Natural killer cell treated with Interleukin-12 subunit alpha and Interleukin-12 subunit beta and Interleukin-15 and Interleukin-18, amount 100 ng/mL, for 72 hours (primary cell): ENCODE measurements at places on chromosomes 13 and 19.

GRCh38 chr19:37691881-37692504 is 27.6 kb downstream of the ZNF607 start:
- DNase-seq: peak; percentile 87

- DNase-seq: no peak
Measured at GRCh38 chr13:83377491-83377890, 504.8 kb downstream of the SLITRK1 start.

DNA sequence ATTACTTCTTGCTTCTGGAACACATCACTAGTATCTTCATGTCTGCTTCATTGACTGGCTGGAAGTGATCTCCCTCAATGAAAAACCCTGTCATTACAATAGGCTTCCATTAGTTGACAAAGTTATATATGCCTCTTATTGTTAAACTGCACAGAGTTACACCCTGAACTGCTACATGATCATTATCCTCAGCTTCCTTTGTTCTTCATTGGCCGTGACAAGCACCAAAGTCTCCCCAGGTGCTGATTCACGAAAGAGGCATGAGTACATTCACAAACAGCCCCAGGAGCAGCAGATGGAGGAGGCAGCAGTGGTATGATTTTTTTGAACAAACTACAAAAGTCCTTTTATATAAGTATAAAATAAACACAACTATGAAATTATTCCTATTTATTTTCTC is 51.4 kb downstream of the VWA8 start:
- DNase-seq: no peak

DNA sequence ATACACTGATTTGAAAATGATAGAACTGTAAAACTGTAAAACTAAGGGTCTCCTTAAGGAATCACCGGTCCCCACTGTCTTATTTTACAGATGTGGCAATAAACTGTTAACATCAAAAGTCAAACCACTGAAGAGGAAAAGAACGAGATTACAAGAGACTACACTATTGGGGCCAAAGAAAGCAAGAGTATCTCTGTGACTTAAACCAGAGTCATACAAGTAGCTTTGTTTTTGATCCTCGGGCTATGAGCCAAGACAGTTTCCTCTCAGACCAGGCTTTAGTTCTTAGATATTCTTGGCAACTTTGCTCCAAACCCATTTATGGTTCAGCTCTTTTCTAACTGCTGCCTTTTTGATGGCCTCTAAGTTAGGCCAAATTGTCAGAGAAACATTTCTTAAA is 113.8 kb downstream of the TBC1D4 start:
- DNase-seq: no peak

GRCh38 chr13:105918842-105919741 is 616.4 kb downstream of the EFNB2 start:
- no peak for DNase-seq

DNA sequence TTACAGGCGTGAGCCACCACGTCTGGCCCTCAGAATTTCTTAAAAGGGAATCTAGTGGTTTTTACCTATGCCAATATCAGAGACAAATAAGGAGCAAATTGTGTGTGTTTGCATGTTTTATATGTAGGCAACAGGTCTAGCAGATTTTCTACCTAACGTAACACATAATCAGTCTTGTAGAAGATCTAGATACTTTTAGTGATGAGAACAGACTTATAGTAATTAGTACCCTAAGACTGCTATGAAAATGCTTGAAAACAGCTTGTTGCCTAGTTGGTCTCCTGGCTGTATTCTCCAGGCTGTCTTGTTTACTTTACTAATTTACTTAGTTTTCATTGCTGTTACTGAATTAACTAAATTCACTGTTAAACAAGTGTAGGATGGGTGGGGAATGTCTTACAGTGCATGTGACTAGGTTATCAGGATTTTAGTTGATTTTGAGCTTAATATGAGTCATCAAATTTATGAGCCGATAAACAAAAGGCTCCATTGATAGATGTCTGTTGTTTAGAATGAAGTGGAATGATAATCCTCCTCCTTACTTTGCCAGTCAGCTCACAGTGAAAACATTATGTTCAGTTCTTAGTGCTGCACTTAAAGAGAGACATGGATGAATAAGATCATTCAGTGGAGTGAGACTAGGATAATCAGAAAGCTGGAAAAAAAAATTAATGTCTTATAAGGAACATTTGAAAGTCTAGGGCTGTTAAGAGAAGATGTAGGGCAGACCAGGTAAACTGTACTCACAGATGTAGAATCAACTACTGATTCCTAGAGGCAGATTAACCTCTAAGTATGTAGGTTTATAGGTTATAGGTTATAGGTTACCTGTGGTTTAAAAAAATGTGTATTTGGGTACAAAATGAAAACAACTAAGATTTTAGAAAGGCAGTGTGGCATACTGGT is 22.4 kb downstream of the GTF2F2 start:
- DNase-seq: no peak

DNA sequence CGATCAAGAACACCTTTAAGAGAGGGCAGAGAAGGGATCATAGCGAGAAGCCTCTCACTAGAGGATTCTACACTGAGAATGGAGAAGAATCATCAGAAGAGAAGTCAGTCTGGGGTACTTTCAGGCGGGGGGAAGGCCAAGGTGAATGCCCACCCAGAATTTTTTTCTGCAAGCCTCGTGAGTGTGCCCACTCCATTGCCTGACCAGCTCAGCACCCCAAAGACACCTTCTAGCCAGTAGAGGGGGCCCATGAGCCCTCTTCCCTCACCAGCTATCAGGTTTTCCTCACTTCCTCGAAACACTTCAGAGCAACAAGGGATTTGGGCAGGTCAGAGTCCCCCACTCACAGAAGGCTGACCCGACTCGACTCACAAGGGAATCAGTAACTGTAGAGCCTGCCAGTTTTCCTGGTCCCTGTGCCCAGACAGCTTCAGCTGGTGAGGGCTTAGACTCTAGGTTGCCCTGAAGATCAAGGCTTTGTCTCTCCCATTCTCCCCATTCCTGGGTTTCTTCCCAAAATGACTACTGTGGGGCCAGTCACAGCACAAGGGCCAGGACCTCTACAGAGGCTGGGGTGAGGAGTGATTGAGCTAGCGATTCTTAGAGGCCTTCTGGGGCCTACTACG is 18.4 kb downstream of the NLRP13 start:
- DNase-seq: no peak

GRCh38 chr13:43303033-43303729 is 279.8 kb downstream of the DNAJC15 start:
- no peak for DNase-seq

GRCh38 chr13:45623516-45624090 is 8.1 kb upstream of the ERICH6B start:
- DNase-seq: no peak

- no peak for DNase-seq
Measured at GRCh38 chr19:35519291-35519690, 5.8 kb upstream of the DMKN start.

DNA sequence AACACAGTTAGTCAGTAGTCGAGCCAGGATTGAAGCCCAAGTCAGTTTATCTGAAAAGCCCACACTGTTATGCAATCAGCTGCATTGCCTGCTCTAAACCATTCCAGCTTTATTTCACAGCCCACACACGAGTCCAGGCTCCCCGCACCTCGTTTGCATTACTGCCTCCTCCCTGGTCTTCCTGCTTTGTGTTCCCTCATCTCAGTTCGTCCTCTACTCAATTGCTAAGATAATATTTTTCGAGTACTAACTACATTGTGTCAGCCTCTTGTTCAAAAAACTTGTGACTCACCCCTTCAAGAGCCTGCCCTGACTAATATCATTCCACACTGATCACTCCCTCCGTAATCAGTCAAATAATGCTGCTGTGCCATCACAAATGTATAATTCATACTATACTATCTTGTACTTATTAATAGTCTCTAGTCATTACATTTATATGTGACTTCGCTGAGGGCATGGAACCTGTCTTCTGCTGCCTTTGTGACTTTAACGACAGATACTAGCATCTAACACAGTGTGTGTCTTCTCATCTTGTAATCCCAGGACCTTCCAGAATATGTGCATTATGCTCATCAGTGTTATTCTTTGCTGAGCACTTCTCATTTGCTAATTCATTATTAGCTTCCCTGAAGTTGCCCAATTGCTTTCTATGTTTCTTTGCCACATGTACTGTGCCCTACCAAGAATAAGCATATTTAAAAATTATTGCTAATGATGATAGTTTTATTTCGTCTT is 26.2 kb upstream of the WDFY2 start:
- DNase-seq: no peak

DNA sequence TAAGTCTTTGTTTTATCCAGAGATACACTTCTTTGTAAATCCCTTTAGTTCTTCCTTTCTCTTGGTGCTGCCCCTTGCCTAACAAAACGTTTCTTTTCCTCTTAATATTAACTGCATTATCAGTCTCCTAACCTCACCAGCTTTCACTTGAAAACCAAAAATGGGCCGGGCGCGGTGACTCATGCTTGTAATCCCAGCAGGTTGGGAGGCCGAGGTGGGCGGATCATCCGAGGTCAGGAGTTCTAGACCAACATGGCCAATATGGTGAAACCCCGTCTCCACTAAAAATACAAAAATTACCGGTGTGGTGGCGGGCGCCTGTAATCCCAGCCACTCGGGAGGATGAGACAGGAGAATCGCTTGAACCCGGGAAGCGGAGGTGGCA is 329.8 kb upstream of the MIR17HG start:
- no peak for DNase-seq

DNA sequence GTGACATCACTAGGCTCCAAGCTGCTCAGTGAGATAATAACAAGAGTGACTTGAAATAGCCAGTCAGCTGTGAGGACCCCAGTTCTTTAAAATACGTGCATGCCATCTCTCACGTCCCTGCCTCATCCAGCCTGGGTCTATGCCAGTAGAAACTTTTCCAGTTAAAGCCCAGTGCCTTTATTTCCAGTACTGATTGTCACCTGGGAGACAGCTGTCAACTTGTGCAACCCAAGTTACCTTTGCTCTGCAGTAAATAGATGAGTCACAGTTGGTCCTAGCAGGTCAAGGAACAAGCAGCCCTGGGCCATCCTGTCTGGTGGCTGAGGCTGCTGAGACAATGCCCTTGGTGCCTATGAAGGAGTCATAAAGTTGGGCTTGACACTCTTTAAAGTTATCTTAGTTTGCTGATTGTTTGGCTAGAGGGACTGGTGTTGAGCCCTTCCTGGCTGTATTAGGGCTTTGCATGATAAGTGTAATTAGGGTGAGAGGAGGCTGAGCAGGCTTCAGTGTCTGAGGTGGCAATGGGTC is 228.7 kb downstream of the LACC1 start:
- DNase-seq: no peak

DNA sequence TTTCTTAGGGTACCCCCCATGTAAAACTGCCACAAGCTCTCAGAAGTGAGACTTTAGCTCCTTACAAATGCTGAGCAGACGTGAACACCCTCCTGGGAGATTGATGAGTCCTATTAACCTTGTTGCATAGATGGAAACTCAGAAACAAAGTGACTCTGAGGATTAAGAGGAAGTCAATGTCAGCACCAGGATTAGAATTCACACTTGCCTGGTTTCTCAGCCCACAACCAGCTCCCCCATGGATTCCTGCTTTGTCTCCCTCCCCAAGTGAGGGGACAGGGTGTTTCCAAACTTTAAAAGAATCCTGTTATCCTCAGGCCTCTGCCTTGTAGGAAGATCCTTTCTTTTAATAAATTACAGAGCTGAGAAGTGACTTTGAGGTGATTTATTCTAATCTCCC is 324.4 kb downstream of the NDFIP2 start:
- DNase-seq: no peak

- DNase-seq: peak; percentile 82
Measured at GRCh38 chr19:9205501-9206113, 13.8 kb downstream of the OR7D4 start.

GRCh38 chr13:107117327-107118012 is 549.5 kb upstream of the ARGLU1 start:
- no peak for DNase-seq

DNA sequence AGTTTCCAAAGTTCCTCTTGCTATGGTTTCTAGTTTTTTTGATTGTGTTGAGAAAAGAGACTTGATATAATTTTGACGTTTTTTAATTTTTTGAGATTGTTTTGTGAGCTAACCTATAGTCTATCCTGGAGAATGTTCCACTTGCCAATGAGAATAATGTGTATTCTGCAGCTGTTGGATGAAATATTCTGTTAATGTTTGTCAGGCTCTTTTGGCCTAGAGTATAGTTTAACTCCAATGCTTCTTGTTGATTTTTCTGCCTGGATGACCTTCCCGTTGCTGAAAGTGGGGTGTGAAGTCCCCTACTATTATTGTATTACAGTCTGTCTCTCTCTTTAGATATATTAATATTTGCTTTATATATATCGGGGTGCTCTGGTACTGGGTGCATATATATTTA is 40.0 kb downstream of the RASA3 start:
- DNase-seq: no peak

- DNase-seq: no peak
Measured at GRCh38 chr19:28437390-28438346, 775.3 kb downstream of the UQCRFS1 start.
